ENCODE measurements at places on chromosomes 5 and 9.
A peak's percentile ranks its signal among the peaks of the same experiment; 100 is the strongest.

DNA sequence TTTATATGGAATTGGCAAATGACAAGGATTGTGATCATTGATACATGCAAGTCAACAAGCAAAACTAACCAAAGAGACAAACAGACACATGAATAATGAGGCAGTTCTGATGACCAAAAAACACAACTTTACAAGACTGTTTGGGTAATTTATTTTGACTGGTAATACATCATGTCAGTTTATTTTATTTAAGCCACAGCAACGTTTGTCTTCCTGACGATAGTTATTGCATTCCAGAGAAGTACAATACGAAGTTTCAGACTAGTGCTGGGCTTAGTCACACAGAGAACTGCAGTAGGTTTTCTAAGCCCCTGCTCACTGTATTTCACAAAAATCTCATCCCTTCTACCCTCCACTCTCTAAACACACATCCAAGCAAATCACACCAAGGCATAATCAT lies 514.2 kb downstream of the RAB3C start:
- DNase-seq: no peak

DNA sequence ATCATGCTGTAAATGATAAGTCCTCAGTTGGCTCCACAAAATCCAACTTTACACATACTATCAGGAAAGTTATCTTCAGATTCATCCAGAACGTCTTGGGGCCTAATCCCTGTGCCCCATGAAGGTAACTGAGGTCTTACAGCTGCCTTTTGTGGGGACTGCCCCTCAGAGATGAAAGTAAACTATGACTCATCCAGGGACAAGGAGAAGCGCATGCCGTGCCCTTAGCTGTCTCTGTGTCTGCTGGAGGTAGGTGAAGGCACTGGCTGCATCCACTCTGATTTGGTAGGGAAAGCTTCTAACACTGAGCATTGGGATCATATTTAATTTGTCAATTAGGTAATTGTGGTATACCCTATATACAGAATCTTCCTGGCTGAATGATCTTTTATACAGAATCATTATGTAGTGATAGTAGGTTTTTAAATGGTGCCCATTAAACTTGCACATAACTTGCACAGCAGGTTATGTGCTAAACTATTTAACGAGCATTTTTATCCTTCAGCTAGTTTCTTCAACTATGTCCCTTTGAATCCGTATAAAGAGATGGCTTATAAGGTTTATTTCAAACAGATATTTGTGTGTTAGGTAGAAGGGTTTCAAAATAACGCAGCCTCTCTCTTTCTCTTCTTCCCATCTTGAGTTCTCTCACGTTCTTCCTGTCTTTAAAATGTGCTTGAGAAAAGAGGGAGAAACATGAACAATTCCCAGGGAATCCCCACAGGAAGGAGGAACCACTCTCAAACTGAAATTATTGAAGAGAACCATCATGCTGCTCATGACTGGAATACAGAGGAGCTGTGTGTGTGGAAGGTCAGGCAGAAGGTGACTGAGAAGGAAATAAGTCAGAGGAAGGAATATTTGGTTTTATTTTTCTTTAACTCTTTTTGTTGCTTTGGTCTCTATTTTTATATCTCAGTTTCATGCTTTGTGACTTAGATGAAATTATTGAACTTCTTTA lies 250.9 kb downstream of the CD180 start:
- no peak for DNase-seq

DNA sequence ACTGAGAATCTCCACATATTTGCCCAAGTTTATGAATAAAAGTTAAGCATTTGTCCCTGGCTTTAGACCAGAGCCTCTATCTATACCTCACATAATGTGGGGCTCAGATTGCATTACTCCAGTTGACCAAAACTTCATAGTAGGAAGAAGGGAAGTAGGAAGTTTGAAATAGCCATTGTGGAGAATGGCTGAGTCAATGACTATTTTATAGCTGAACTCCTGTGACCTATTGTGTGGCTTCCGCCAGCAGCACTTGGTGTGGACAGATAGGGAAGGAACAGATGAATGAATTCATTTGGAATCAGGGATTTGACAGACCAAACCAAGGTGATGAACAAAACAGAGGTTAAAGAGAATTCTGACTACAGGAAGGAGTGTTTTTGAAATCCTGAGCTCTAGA lies 92.9 kb upstream of the LPAR1 start:
- DNase-seq: no peak

GRCh38 chr9:93558503-93558902 lies 17.9 kb upstream of the PHF2 start:
- no peak for DNase-seq

DNA sequence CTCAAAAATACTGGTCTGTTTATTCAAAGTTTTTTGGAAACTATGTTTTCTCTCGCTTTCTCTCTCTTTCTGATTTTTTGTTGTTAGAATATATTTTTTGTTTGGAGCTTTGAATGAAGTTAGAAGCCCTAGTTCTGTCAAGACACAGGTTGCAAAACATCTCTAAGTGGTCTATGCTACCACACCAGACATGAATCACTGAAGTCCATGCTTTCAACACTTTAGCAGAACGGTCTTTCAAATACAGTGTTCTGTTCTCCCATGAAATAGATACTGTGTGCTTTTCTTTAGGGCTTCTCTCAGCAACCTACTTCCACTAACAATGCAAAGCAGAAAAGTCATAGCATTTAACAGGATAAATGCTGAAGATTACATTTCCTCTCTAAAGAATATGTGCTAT lies 392.5 kb downstream of the TMEM167A start:
- DNase-seq: no peak

DNA sequence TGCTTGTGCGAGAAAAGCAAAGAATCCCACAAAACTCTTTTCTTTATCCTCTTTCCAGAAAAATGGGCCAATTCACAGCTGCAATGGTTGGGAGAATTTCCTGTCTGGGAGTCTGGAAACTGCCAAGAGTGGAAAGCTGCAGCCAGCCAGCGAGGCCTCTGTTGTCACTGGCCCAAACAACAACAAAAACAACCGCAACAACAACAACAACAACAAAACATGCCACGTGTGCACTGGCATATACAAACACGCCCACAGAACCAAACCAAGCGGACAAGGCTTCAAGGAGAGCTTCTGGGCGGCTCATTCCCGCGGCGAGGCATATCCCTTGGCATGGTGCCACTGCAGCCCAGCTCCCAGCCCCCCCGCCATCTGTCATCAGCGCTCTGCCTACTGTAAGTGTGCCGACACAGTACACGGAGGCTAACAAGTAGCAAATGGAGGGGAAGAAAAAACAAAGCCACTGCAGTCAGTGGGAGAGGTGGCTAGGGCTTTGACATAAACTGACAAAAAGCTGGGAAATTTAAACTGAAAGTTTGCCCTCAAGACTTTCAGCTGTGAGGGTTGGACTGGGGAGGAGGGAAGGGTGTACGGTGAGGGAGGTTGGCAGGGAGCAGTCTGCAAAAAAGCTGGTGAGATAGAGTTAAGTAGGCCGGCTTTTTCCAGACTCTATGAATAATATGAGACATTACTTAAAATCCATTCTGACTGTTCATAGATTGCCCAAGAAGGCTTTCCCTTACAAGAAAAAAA lies 165.0 kb upstream of the ZNF462 start:
- DNase-seq: peak; percentile 8

GRCh38 chr9:130498298-130498917 lies 53.6 kb downstream of the ASS1 start:
- no peak for DNase-seq

DNA sequence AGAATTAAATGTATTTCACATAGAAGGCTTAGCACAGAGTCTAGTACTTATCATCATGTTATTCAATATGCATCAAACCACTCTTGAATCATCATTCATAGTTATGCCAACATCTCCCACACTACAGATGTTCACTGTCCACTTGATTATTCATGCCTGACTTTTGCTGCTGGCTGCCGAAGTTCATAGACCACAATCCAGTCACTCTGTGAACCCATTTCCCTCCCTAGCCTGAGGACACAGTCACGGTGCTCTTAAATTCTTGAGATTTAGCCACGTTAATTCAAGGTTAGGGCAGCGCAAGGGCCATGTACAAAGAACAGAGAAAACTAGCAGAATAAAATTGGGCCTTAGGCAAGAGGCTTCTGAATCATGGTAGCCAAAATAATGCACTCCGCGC lies 32.4 kb downstream of the ABCA1 start:
- DNase-seq: no peak

DNA sequence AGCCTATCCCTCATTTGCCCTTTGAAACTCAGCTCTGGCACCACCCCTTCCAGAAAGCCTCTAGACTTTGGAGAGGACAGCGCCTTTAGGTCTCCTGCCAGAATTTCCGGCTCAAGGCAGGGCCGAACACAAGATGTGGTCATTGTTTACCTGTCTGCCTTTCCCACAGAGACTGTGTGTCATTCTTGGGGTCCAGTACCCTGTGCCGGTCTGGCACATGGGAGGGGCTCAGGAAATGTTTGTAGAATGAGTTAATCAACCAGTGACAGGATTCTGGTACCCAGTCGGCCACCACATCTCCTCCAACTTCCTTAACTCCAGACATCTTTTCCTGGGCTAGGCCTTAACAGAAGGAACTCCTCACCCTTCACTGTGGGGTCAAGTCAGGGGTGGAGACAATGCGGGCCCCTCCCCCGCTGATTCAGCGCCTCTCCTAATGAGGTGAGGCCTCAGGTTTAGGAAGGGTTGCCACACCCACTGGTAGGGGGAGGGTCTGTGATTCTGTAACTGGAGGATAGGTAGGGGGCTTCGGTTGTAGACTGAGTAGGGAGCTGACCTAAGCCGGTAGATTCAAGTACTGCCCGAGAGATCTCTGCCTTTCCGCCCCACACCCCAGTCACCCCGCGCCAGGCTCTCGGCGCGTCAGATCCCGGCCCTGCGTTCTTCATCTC lies 29.3 kb downstream of the PCDH1 start:
- DNase-seq: peak; percentile 25

DNA sequence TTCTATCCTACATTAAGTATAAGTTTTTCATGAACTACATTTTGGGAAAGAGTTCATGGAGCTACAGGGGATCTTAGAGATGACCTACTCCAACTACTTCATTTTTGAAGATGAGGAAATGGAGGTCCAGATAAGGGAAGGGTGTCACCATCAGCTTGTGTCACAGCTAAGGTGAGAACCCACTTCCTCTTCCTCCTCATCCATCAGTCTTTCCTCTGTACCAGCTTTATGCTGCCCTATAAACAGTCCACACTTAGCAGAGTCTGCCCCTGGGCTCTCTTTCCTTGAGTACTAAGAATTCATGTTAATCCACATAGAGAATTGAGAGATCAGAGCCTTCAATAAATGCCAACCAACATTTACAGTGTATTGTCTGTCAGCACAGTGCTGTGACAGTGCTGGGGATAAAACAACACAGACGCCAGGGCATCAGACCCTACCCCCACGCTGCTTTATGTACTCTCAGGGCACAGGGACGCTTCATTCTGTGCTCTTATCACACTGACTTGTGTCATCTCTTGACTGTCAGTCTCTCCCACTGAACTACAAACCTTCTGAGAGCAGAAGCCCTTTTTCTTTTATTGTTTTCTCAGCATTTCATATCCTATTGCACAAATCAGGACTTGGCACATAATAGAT lies 22.1 kb downstream of the ADRB2 start:
- no peak for DNase-seq

- DNase-seq: no peak
These were observed 1.4 kb downstream of the EGFLAM start for GRCh38 chr5:38259809-38260160.

DNA sequence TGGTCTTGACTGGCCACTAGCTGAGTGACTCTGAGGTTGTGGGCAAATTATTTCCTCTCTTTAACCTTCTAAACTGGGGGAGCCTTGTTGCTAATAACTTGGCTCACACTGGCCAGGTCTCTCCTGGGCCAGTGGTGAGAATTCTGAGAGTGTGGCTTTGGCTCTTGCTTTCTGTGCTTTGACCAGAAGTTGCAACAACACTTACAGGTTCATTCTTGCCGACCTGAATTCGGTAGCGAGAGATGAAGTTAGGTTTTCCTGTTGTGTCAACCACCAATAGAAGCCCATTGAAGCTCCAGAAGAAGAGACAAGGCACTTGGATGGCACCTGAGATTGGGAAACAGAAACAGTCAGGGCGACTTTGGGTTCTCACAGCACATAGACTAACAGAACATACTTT lies 19.8 kb downstream of the FAXDC2 start:
- no peak for DNase-seq

DNA sequence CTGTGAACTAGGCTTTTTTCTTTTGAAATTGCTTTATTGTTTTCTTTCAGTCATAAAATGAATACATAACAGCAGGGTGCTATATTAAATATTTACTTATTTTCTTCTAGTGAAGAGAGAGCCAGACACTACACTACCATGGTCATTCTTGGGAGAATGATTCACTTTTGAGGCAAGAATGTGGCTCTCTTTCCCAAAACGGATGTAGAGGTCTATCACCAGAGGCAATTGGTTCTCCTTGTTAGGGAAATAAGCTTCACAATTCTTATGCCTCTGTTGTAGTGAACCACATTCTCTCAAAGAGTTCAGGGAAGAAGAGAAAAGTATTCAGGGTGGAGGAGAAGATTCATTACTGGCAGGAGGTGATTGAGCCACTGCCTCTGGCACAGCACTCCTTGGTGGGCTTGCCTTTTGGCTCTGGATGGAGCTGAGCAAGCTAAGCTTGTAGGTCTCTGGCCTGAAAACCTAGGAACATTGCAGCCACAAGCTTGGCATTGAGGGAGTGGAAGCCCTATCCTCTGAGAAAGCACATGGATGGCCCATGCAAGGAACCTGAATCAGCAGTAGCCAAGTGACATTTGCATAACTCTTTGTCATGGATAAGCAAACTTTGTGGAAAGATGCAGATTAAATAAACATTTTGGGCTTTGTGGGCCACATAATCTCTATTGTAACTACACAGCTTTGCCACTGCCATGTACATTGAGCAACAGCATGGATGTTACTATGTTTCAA lies 179.0 kb upstream of the TNC start:
- no peak for DNase-seq

GRCh38 chr9:117060963-117061362 lies 353.9 kb downstream of the ASTN2 start:
- no peak for DNase-seq

DNA sequence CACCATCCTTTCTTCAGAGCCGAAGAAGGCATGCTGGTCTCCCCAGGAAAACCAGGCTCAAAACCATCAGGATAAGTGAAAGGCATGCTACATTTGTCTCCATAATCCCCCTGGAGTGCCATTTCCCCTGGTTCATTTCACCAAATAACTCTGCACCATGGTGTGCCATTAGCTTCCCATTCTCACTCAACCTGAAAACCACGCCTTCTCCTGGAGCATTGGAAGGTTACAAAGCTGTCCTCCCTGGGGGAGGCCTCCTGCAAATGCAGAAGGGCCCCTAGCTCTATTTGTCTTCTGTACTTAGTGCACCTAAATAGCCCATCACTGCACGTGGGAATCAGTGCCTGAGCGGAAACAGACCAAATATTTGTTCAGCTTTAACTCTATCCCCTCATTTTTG lies 90.2 kb upstream of the ICE1 start:
- no peak for DNase-seq

DNA sequence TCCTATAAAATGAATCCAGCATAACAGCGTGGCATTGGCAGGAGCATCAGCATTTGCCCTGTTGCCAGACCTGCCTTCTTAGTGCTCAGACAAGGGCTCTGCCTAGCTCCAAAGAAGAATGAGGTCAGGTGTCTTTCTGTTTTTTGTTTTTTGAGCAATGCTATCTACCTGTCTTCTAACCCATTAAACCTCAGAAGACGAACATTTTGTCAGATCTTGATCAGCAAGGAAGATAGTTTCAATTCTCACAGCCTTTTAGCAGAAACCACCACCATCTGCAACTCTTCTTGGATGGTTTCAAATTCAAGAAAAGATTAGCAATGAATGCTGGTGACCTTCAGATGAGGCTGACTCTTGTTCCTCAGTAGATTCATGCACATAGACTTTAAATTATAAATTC lies 103.5 kb upstream of the IQGAP2 start:
- no peak for DNase-seq

- no peak for DNase-seq
These were observed 7.8 kb downstream of the HIGD2A start for GRCh38 chr5:176396330-176396729.
